Activated naive CD4-positive, alpha-beta T cell treated with anti-CD3 and anti-CD28 coated beads for 36 hours (primary cell): ENCODE measurements at places on chromosomes 12 and 14.

DNA sequence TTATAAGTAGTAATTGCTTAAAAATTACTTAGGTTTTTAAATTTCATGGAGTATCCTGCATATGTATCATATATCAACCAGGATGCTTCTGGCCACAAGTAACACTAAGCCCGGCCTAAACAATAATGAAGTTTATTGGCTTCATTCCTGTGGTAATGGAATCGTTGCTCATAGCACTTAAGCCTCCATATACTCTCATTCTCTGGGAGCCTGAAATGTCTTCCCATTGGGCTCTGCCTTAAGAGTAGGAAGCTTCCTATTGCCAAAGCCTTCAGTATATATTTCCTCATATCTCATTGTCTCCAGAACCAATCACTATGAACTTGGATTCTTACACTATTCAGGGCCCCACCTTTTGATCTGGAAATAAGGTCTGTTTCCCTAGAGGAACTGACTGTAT lies 83.8 kb upstream of the DNM1L start:
- DNase-seq: no peak
- no peak overlapping the region for H3K4me3 ChIP-seq
- no peak overlapping the region for H3K27ac ChIP-seq
- H3K4me1 ChIP-seq: peaks cover 3% of the 10 kb centered on the region
- H3K27me3 ChIP-seq: no peaks in the 10 kb centered on the region

DNA sequence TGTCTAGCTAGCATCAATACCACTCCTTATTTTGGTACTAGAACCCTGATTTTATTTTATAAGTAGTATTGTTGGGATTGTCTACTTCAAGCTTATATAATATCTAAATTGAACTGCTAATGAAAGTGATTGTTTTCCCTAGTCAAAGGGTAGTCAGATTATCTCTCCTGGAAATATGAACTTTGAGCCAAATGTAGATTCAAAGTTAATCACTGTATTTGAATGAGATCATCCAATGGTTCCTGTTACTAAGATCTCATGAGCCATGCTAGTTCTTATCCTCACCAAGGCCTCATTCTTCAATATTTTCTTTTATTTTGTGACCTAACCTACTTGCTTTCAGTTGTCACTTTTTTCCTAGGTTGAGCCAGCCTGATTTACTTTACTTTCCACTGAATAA lies 276.7 kb downstream of the RASSF9 start:
- no peaks in the 10 kb centered on the region for H3K27me3 ChIP-seq
- no peak overlapping the region for H3K27ac ChIP-seq
- H3K4me1 ChIP-seq: no peaks in the 10 kb centered on the region
- no peaks in the 10 kb centered on the region for H3K36me3 ChIP-seq

GRCh38 chr14:78162202-78162601 lies 8.0 kb upstream of the NRXN3 start:
- H3K27me3 ChIP-seq: peaks cover 27% of the 10 kb centered on the region
- no peak for DNase-seq
- no peak overlapping the region for H3K27ac ChIP-seq
- no peaks in the 10 kb centered on the region for H3K4me1 ChIP-seq
- H3K36me3 ChIP-seq: no peaks in the 10 kb centered on the region
- H3K4me3 ChIP-seq: no peak overlapping the region

DNA sequence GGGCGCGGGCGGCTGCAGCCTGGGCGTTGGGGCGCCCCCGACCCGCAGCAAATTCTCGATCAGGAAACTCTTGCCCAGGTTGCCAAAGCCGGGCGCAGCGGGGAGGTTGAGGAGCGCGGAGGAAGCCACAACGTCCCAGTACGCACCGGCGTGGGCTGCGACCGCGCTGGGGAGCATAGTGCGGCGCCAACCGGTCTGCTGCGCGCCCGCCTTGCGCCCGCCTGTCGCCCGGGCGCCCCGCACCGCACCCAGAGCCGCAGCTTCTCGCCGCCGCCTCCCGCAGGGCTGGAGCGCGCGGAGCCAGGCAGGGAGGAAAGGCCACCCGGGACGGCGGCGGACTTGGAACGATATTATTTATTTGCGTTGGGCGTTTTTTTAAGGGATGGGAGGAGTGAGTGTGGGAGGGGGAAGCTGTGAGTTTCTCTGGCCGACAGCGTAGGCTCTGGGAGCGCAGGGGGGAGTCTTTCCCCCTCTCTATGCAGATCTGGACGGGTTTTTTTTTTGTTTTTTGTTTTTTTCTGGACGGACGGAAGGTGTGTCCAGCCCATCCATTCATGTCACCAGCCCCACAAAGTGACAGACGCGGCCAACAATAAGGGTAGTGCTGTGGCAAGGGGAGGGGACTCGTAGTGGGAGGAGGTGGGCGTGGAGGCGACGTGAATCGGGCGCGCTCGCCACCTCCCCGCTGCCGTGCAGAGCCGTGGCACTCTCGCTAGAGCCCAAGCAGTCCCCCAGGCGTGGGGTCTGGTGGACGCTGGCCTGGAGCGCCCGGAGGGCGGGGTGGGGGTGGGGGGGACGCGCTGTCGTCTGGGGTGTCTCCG lies at the start of gene DBX2:
Gene DBX2, minus strand, starts transcription at position 349 of the 821 bp plus-strand sequence. Its CDS starts 172 bp downstream, at position 177.
- H3K36me3 ChIP-seq: no peaks in the 10 kb centered on the region
- peaks cover 43% of the 10 kb centered on the region for H3K27me3 ChIP-seq
- no peak for DNase-seq
- peak within 1 kb of the TSS; percentile 14 for H3K4me3 ChIP-seq
- H3K27ac ChIP-seq: no peak within 1 kb of the TSS

DNA sequence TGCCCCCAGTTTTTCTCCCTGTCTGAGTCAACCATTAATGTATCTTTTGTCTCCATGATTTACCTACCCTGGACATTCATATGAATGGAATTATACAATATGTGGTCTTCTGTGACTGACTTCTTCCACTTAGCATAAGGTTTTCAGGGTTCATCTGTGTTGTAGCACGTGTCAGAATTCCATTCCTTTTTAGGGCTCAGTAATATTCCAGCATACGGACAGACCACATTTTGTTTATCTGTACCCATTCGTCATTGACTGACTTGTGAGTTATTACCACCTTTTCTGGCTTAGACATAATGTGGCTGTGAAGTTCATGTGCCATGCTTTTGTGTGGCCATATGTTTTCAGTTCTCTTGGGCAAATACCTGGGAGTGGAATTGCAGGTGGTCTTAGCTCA lies 37.9 kb downstream of the TSPAN9 start:
- no peak for DNase-seq
- H3K4me1 ChIP-seq: peaks cover 8% of the 10 kb centered on the region
- peaks cover 4% of the 10 kb centered on the region for H3K27me3 ChIP-seq
- no peak overlapping the region for H3K27ac ChIP-seq
- no peak overlapping the region for H3K4me3 ChIP-seq
- H3K36me3 ChIP-seq: no peaks in the 10 kb centered on the region

DNA sequence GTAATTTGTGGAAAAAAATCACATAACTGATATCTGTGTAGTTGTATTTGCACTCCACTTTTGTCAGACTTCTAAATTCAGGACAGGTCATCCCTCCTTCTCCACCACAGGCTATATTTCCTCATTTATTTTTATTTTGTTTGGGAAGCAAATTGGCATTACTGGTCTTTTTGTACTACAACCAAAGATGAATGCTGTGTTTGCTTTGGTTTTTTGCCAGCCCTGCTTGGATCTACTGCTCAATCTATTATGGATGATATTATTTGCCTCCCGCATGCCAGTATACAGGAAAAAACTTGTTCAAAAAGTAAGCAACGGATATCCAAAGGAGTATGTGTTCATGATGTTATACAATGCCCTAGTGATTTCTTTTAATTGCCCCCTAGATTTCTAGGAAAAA lies 948.8 kb downstream of the TRHDE start:
- no peak overlapping the region for H3K27ac ChIP-seq
- no peaks in the 10 kb centered on the region for H3K4me1 ChIP-seq
- no peaks in the 10 kb centered on the region for H3K27me3 ChIP-seq
- H3K36me3 ChIP-seq: no peaks in the 10 kb centered on the region

- H3K27me3 ChIP-seq: no peaks in the 10 kb centered on the region
- no peak overlapping the region for H3K4me3 ChIP-seq
- DNase-seq: no peak
- no peaks in the 10 kb centered on the region for H3K36me3 ChIP-seq
- no peak overlapping the region for H3K27ac ChIP-seq
Observed at GRCh38 chr14:69298131-69299071, 38.4 kb downstream of the GALNT16 start.

- peak overlapping the region; percentile 59 for H3K4me3 ChIP-seq
- H3K36me3 ChIP-seq: no peaks in the 10 kb centered on the region
- peak; percentile 50 for DNase-seq
- H3K27me3 ChIP-seq: peaks cover 50% of the 10 kb centered on the region
- H3K27ac ChIP-seq: no peak overlapping the region
- H3K4me1 ChIP-seq: no peaks in the 10 kb centered on the region
Observed at GRCh38 chr14:89027097-89027740, 202.8 kb downstream of the TTC8 start.

DNA sequence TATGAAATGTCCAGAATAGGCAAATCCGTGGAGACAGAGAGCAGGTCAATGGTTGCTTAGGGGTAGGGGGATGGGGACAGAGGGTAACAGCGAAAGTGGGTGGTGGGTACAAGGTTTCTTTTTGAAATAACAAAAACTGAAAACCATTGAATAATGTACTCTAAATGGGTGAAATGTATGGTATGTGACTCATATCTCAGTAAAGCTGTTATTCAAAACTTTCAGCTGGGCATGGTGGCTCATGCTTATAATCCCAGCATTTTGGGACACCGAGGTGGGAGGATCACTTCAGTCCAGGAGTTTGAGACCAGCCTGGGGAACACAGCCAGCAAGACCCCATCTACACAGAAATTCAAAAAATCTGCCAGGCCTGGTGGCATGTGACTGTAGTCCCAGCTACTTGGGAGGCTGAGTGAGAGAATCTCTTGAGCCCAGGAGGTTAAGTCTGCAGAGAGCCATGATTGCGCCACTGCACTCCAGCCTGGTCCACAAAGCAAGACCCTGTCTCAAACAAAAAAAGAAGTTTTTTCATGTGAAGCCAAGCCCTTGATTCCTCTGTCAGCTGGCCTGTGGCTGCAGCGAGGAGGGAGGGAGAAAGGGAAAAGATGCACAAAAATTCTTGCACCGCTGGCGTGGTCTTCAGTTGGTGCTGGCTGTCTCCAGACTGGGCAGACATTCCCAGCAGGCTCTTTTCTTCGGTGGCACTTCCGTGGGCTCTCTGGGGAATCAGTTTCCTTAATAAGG lies 248.2 kb downstream of the SLC41A2 start:
- DNase-seq: no peak
- peaks cover 45% of the 10 kb centered on the region for H3K4me1 ChIP-seq
- no peaks in the 10 kb centered on the region for H3K27me3 ChIP-seq
- no peak overlapping the region for H3K27ac ChIP-seq
- H3K36me3 ChIP-seq: no peaks in the 10 kb centered on the region

GRCh38 chr14:37763266-37763665 lies 167.8 kb downstream of the TTC6 start:
- DNase-seq: no peak
- H3K36me3 ChIP-seq: no peaks in the 10 kb centered on the region
- H3K4me3 ChIP-seq: no peak overlapping the region
- H3K27ac ChIP-seq: no peak overlapping the region
